ENCODE measurements at places on chromosomes 3 and 15.

GRCh38 chr3:9253327-9253726 is 3.9 kb upstream of the SRGAP3 start:
- peak; percentile 45 for DNase-seq

GRCh38 chr3:194935061-194935460 is 249.4 kb downstream of the FAM43A start:
- DNase-seq = peak; percentile 91

DNA sequence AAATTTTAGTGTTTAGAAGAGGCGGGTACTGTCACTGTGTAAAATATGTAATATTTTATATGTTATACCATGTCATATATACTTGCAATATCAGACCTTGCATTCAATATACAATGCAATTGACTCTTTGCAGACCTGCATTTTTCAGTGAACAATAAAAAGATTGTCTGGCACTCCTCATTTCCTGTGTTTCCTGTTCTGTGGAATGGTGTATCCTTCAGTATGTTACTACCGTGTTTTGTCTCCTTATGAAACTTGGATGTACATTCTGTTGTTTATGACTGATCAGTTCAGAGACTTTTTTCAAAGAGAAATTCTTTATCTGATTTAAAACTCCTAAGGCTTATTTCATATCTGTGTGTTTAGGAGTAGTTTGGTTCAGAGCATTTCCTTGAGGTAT is 31.5 kb downstream of the APH1B start:
- no peak for DNase-seq

GRCh38 chr15:56468401-56468800 is 3.5 kb upstream of the MNS1 start:
- peak; percentile 19 for DNase-seq

DNA sequence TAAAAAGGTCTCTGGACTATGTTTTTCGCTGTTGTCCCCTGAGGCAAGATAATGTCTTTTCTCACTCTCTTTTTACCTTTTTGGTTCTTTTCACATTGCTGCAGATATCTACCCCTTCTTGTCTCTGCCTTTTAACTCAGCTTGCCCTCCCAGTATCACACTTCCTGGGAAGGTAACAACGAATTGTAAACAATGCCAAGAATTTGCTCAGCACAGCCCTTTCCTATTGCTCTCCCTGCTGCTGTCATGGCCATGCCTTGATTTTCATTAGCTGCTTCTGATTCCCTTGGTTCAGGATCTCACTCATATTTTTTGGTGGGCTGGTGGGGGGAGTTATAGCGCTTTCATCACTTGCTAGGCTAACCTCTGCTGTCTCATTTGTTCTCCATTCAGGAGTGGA is 123.1 kb upstream of the DPH6 start:
- no peak for DNase-seq

GRCh38 chr3:11668243-11669235 is 24.8 kb upstream of the VGLL4 start:
- no peak for DNase-seq

GRCh38 chr3:194804796-194805195 is 119.1 kb downstream of the FAM43A start:
- no peak for DNase-seq

GRCh38 chr3:122688996-122689395 is 8.4 kb downstream of the PARP14 start:
- no peak for DNase-seq

DNA sequence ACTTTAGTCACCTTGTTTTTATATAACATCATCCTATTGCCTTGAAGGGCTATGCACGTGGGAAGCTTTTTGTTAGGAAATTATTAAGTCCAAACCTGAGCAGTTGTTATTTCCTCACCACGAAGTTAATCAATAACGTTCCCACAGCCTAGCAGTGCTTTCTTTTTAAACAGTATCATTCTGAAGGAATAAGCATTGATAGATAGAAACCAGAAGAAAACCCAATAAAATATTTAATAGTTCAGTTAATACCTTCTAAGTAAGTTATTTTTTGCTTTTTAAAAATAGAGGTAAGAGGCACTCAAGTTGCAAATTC is 149.3 kb downstream of the KCNMB2 start:
- no peak for DNase-seq

GRCh38 chr3:35081899-35082298 is 557.4 kb upstream of the ARPP21 start:
- no peak for DNase-seq

GRCh38 chr3:156837115-156837514 is 11.0 kb downstream of the LEKR1 start:
- DNase-seq = no peak

GRCh38 chr15:67433495-67434099 is 87.3 kb upstream of the C15orf61 start:
- DNase-seq = peak; percentile 41

GRCh38 chr3:171457607-171458061 is 2.6 kb downstream of the TNIK start:
- no peak for DNase-seq

DNA sequence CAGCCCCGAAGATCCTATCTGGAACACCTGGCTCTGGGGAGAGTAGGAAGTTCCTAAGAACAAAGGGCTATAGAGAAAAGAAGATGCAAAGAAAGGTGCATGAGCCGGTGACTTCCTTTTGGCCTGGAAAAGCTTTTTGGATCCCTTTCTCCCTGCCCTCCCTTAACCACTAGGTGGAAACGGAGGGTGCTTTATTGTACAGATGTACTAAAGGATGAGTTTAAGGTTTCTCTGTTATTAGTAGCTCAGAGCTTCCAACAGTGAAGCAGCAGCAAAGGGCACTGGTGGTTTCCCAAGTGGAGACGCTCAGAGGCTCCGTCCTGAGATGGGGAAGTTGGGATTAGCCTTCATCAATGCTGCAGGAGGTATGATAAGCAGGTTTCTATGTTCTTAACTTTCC is 5.9 kb upstream of the ADGRG7 start:
- peak; percentile 72 for DNase-seq

DNA sequence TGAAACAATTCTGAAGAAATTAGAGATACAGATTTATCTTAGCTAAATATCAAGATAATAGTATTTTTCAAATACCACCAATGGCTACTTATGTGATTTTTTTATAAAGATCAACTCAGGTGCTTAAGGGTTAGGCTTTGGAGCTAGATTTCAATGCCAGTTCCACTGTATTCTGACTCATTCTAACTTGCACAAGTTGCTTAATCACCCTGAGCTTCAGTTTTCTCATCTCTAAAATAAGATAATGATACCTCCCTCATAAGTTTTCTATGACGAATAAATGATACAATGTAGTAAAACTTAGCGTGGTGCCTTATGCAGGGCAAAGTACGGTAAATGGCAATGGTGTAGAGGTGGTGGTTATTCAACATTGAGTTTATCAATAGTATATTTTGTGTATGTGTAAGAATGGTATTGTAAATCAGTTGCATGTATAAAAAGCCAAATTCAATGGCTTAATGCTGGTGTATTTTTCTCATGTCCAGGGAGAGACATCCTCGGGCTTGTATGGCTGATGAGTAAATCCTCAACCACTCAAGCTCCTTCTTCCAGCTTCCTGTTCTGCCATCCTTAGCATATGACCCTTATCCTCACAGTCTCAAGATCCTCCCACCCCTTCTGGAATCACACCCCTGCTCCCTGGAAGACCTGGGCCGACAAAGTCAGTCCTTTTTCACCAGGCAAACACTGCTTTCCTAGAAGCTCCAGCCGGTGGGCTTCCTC is 505.9 kb upstream of the CFAP20DC start:
- DNase-seq = no peak

DNA sequence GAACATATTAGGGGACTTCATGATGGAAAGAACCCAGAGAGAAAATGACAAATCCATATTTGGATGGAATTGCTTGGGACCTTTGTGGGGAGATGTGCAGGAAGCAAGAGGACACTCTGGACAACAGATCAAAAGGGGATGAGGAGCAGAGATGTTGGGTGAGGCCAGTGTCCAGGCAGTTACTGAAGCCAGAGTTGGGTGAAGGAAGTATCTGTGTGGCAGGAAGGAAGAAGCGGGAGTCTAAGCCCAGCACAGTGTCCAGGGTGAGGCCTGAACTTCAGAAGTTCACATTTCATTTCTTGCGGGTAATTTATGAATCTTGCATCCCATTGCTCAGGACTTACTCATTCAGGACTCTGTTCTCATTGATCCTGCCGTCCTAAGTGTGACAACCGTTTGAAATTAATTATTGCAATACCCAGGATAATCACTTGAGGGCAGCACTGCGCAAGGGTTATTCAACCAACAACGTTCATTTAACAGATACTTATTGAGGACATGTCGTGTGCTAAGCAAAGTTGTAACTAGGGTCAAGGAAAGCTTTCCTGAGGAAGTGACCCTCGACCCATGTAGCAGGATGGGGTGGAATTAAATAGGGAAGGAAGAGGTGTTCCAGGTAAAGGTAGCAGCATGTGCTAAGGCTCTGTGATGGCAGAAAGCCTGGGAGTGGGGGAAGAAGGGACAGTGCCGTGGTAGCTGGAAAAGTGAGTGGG is 61.3 kb upstream of the CMTM8 start:
- DNase-seq = peak; percentile 78

DNA sequence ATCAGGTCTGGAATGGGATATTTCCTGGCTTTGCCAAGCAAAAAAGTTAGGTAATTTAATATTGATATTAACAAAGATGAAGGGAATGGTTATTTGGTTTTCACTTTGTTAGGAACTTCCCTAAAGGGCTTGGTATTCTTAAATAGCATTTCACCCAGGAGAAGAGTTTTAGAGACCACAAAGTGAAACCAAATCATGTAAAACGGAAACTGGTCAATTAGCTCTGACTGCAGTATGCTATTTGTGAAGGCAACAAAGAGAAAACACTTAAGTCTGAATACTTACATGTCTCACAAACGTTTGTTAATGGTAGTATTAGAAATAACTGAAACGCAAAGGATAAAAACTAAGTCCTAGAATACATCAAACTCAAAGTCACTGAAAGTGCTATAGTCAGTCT is 32.4 kb upstream of the SETMAR start:
- DNase-seq = no peak

GRCh38 chr3:183285828-183286457 is 32.9 kb downstream of the B3GNT5 start:
- DNase-seq = peak; percentile 74

GRCh38 chr3:15361494-15362214 is 29.3 kb upstream of the SH3BP5 start:
- DNase-seq = no peak

DNA sequence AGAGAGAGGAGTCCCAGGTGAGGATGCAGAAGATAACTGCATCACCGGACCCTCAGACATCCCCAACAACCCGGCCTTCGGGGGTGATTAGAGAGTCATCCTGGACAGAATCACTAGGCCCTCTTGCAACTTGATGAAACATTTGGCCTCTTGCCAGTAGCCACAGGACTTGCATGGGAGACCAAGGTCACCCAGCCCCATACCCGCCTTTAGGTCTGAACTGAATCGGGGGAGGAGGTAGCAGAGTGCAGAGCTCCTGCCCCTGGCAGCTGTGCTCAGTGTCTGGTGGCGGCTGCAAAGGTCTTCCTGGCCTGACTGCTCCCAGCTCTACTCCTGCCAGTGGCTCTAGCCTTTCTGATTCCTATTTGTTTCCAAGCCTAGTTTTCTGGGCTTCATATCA is 12.4 kb downstream of the PIF1 start:
- no peak for DNase-seq

- DNase-seq = no peak
Observed at GRCh38 chr3:34844323-34844620, 795.1 kb upstream of the ARPP21 start.

DNA sequence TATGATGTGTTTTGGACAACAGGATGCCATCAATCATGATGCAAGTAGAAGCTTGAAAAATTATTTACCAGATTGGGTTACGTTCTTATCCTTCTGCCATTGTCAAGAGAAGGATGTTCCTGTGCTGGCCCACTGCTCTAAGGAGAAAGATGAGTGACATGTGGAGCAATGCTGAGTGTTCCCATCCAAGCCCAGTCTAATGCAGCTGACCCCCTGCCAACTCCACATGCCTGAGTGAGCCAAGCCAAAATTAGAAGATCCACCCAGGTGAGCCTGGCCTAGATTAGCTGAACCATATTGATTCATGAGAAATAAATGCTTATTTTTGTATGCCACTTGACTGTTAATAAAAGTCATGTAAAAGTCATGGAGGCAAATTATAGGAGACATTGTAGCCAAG is 446.5 kb downstream of the CNTN3 start:
- no peak for DNase-seq

- DNase-seq = no peak
Observed at GRCh38 chr3:150324788-150325187, 83.3 kb upstream of the TSC22D2 start.

DNA sequence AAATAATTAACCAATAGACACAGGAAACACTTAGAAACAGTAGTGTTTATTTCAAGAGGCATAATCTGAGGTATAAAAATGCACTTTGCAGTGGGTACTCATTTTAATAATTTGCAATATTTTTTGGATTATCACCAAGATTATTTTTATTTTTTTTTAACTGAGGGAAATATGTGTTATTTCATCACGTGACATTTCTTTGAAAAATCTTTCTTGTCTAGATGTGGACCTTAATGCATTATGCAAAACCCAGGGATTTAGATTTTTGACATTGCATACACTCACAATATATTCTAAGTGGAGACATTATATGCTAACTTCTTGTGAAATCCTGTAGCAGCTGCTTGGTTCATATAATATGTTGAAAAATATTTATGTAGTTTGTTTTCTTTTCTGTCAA is 260.4 kb upstream of the MEIS2 start:
- DNase-seq = no peak

DNA sequence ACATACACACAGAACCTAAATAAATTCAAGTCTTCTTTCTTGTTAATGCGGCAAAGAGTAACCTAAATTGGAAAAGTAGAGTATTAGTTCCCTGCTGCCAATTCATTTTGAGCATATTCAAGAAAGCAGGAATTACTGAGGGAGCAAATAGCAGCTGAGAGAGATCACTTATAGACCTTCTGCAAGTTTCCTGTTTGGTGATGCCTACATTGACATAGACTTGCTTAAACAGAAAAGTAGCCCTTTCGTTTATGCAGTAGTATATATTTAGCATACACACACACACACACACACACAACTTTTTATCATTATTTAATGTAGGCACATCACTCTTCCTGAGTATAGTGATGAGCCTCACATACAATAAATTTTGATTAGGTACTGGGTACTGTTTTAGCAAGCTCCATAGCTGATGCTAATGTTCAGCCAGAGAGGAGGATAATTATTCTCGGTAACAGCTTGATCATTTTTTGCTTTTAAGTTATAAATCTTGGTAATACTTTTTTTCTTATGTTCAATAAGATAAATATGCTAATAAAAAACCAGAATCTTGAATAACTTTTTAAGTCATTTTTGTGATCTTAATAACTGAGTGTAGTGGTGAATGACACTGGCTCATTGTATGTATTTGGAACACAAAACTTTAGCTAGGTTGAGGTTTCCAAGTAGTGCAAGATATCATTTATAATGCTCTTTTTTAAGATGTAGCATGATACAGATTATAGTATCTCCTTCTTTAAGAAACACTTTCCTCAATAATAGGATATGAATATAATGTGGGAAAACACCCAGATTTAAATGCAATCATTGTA is 174.7 kb downstream of the MBNL1 start:
- no peak for DNase-seq

- DNase-seq = no peak
Observed at GRCh38 chr3:177781686-177782161, 584.4 kb upstream of the TBL1XR1 start.

GRCh38 chr3:18099611-18100010 is 325.5 kb downstream of the SATB1 start:
- no peak for DNase-seq

- DNase-seq = no peak
Observed at GRCh38 chr15:68469162-68470048, 37.4 kb upstream of the ITGA11 start.
